Regular cardiac myocyte (primary cell): ENCODE measurements at places on chromosomes 3 and 15. TPM values are rescaled to one million over a fixed set of nuclear protein-coding genes. Genes with fewer than 3 reads are reported as not detected.

Gene PLSCR4
- 21.9 and 86.8 TPM in 2 replicates for total RNA-seq

Gene GLDN
- total RNA-seq: 1.2 and 1.4 TPM in 2 replicates

Gene HCLS1
- total RNA-seq: 0.77 and 1.7 TPM in 2 replicates

Gene TMC3
- 0.19 and 3.9 TPM in 2 replicates for total RNA-seq

Gene MORF4L1
- 447 and 559 TPM in 2 replicates for total RNA-seq

Gene SMCO1
- total RNA-seq: 0.19 and 0.28 TPM in 2 replicates

Gene FANCD2
- total RNA-seq: 6.2 and 31.2 TPM in 2 replicates

Gene FANCD2OS
- total RNA-seq: not detected in 2 replicates

Gene MST1R
- total RNA-seq: 0.85 and 0.96 TPM in 2 replicates

Gene ARL14
- under 0.01 TPM in 1 of 2 replicates, not detected in the other for total RNA-seq

Gene COLQ
- total RNA-seq: under 0.01 and 0.28 TPM in 2 replicates

Gene CLDN16
- 0.38 and 0.56 TPM in 2 replicates for total RNA-seq

Gene NOX5
- under 0.01 and 0.28 TPM in 2 replicates for total RNA-seq

Gene NME9
- total RNA-seq: not detected in 2 replicates

Gene ILDR1
- not detected in 2 replicates for total RNA-seq

Gene CHRNB4
- not detected in 2 replicates for total RNA-seq

Gene SCN5A
- 1.1 and 1.2 TPM in 2 replicates for total RNA-seq

Gene C3orf49
- not detected in 2 replicates for total RNA-seq

Gene ZPLD1
- total RNA-seq: 0.19 and 0.56 TPM in 2 replicates

Gene ADPGK
- 71.0 and 73.6 TPM in 2 replicates for total RNA-seq

Gene FBXO40
- total RNA-seq: not detected in 2 replicates

Gene TYRO3
- 3.4 and 5.9 TPM in 2 replicates for total RNA-seq

Gene PCSK6
- 4.2 and 9.9 TPM in 2 replicates for total RNA-seq

Gene GATM
- 0.19 and 0.56 TPM in 2 replicates for total RNA-seq

Gene VIPR1
- total RNA-seq: 7.7 and 22.8 TPM in 2 replicates

Gene MLH1
- total RNA-seq: 33.0 and 61.5 TPM in 2 replicates

Gene FGF7
- 29.3 and 236 TPM in 2 replicates for total RNA-seq

Gene SNRK
- total RNA-seq: 15.2 and 28.0 TPM in 2 replicates
